Dermis microvascular lymphatic vessel endothelial cell (primary cell): ENCODE measurements at places on chromosomes 13 and 19.

GRCh38 chr19:41641879-41642485 lies 15.1 kb upstream of the CEACAM4 start:
- peak; percentile 30 for DNase-seq

- no peak for DNase-seq
Observed at GRCh38 chr13:23384111-23384510, 49.4 kb downstream of the SACS start.

GRCh38 chr13:78102121-78102677 lies 183.6 kb upstream of the EDNRB start:
- DNase-seq: peak; percentile 74

- DNase-seq: no peak
Observed at GRCh38 chr13:34822650-34823049, 119.4 kb upstream of the NBEA start.

- no peak for DNase-seq
Observed at GRCh38 chr19:30900051-30900450, 449.2 kb downstream of the TSHZ3 start.

DNA sequence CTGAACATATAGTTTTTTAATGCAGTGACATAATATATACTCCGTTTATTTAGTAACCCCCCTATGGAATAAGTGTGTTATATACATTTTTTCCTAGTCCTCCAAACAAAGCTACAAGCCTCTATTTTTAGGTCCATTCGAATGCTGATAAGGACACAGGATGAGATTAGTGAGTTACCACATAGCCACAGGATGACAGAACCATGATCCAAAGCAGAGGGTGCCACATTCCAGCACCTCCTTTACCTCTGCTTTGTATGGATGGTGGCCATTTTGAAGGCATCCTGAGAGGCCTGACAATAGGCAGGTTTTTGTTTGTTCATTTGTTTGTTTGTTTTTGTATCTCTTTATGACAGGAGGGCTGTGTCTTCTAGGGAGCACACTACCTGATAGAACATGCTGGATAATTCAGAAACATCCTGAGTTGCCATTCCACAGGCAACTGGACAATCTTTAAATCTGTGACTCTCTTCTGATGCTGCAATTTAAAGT lies 186.3 kb downstream of the MTUS2 start:
- DNase-seq: no peak

DNA sequence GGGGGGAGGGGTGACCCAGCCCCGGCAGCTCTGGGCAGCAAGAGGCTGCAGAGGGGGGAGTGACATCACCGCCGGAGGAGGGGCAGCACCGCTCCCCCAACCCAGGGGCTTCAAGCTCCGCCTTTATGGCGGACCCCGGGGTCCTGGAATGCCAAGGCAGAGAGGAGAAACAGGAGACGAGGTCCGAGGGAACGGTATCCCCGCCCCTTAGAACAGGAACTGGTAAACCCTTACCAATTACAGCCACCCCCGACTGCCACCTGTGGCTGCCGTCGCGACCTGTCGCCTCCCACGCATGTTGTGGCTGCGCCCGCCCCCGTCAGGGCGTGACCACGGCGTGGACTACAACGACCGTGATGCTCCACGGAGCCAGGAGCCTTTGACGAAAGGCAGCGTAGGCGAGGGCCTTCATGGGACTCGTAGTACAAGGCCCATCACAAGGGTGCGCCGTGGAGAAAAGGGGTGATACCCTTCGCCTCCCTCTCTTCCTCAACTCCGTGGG lies 4.1 kb upstream of the KCNC3 start:
- peak; percentile 90 for DNase-seq

DNA sequence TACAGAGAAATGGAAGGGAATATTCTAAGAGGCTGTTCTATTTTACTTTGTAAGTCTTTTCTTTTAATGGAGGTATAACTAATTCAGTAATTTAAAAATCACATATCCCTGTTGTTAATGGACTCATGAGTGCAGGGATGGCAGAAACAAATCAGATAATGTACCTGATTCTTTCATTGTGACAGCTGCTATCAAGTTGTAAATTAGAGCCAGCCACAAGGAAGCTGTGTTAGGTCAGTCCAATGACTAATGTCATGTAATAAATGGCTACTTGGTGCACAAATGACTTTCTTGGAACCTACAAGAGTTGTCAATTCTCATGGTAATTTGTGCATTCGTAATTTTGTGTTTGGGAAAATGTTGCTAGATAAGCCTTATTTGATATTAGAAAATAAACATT lies 446.4 kb downstream of the DCT start:
- no peak for DNase-seq

GRCh38 chr19:5193192-5193591 lies 147.4 kb downstream of the PTPRS start:
- no peak for DNase-seq

DNA sequence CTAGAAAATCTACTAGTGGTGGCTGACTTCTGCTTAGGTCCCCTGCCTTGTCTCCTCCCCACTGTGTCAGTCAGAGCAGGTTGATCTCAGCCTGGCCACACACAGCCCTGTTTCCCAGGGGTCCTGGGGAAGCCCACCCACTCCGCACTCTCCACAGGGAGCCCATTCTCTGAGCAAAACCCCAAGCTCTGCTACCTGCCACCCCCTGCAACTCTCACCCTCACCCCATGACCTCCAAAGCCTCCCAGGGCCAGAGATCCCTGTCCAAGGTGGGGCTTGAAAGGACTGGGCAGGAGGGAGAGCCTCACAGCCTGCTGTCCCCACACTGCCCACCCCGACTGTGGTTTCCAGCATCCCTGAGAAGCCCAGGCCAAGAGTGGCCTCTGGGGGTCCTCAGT lies 58.8 kb upstream of the ZNF536 start:
- no peak for DNase-seq

GRCh38 chr13:33722216-33722915 lies 95.6 kb upstream of the RFC3 start:
- no peak for DNase-seq

- no peak for DNase-seq
Observed at GRCh38 chr13:105207572-105208293, 1327.7 kb downstream of the EFNB2 start.

DNA sequence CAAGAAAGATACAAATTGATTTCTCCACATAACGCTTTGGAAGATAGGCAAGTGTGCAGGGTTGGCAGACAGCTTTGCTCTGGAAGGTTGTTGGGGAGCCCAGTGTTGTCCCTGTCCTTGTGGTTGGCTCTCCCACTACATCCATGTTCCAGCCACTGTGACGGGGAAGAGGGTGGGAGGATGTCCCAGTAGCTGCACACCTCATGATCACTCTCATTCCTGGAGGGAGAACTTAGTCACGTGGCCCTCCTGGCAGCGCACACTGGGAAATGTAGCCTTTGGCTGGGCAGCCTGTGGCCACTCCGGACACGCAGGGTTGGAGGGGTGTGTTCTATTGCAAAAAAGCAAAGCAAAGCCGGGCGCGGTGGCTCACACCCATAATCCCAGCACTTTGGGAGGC lies 9.9 kb downstream of the POLD1 start:
- no peak for DNase-seq

DNA sequence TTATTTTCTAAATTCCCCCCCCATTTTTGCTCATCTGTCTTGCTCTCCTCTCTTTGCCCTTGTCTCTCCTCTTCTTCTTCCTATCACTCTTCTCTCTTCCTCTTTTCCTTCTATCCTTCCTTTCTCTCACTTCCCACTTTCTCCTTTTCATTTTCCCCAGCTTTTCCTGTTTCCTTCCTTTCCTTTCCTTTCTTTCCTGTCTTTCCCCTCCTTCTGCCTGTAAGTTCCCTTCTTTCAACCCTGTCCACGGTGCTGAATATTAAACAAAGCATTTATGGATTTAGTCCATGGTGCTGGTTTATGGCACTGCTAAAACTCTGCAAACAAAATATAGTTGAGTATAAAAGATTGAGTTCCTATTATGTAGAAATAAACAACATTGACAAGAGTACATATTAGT lies 27.6 kb downstream of the SCEL start:
- DNase-seq: peak; percentile 9

- DNase-seq: no peak
Observed at GRCh38 chr13:79932556-79932955, 408.4 kb downstream of the SPRY2 start.

DNA sequence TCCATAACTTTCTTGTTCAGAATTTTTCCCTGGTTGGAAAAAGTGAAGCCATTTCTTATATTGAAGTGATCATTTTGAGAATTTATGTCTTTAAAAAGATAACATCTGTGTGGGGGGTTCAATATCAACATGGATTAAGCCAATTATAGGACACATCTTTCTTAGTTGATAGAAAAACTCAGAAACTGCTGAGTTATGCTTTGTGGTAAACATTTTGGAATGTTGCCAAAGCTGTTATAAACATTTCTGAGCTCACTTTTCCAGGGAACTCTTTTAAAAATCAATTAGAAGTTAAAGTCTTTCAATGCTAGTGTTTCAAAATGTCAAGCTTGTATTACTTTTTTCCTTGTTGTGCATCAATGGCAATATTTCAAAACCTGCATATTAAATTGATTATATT lies 248.8 kb downstream of the DACH1 start:
- DNase-seq: peak; percentile 30

GRCh38 chr13:99902657-99903056 lies 68.9 kb downstream of the ZIC5 start:
- no peak for DNase-seq

DNA sequence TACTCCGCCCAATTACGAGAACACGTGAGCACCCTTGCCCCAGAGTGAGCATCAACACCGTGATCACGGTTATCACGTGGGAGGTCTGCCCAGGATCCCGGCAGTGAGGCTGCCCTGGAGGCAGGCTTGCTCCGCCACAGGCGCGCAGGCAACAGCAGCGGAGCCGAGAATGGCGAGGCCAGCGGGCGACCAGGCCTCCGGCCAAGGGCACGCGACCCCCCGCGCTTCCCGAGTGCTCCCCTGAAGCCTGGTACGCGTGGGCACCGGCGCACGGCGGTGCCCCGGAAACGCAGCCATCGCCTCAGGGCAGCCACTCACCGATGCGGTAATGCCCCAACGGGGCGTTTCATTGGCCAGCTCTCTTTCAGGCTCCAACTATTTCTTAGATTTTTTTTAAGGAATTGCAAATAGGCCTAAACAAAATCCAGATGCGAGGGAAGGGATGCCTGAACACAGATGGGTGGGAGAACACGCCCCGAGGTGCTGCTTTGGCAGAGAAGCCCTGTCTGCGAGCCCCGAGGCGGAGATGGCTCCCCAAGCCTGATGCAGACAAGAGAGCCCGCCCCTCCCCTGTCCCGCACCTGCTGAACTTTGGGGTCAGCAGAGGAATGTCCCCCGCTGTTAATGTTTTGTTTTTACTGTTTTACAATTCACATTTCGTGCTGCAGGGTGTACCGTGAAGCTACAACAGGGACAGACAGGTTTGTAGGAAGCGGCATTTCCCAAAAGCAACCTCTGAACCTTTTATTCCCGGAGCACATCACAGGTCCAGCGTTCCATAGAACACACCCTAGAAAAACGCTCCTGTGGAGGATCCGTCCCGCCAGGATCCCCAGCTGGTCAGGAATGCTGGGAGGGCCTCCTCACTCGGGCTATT lies 132.7 kb downstream of the ZDHHC20 start:
- no peak for DNase-seq

DNA sequence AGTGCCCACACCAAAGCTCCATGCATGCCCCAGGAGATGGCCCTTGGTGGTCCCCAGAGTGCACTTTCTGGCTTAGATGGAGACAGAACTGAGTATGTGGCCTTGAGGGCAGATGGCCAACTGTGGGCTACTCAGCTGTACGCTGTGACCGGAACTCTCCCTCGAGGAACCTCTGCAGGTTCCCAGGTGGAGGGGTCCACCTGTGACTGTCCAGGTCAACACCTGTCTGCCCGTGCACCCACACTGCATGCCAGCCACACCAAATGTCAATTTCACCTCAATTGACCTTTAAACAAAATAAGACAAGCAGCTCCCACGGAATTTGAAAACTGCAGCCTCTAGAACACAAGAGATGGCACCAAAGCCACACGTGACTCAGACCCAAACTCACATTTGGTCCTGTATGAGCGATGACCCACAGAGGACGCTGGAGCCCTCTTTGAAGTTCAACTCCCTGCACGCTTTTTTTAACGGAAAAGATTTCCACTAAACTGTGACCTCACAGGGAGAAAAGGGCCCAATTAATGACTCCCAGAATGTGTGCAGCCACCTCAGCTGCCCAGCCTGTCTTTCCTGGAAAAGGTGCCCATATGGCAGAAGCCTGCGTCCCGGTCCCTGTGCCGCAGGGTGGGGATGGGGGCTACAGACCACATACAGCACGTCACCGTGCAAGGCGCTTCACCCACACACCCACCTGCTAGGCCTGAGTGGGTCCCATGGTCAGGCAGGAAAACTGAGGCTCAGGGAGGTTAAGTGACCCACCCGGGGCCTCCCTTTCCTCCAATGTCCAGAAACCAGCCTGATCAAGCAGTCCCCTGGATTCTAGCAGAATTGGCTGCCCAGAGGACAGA lies 47.7 kb downstream of the KLF2 start:
- no peak for DNase-seq

- DNase-seq: no peak
Observed at GRCh38 chr13:50783066-50783465, 60.4 kb downstream of the DLEU7 start.

DNA sequence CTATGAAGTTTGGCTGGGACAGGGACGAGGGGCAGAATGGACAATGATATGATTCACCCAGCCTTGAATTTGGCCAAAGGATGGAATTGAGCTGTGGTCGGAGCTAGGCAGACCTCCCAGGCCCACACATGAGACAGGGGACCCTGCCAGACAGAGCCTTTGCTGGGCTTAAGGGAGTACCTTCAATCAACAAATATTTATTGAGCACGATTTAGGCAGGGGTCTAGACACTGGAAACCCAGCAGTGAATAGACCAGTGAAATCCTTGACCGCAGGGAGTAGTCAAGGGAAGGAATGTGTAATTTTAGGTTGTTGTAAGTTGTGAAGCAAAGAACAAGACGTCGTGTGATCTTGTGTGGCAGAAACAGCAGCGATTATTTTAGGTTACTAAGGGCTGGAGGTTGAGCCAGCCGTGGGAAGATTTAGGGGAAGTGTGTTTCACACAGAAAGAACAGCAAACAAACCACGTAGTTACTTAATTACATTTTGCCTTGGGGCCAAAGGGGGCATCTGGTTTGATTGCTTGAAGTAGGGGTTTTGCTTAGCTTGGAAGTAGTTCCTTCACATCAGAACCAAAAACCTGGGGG lies 16.9 kb upstream of the AP1M2 start:
- no peak for DNase-seq

DNA sequence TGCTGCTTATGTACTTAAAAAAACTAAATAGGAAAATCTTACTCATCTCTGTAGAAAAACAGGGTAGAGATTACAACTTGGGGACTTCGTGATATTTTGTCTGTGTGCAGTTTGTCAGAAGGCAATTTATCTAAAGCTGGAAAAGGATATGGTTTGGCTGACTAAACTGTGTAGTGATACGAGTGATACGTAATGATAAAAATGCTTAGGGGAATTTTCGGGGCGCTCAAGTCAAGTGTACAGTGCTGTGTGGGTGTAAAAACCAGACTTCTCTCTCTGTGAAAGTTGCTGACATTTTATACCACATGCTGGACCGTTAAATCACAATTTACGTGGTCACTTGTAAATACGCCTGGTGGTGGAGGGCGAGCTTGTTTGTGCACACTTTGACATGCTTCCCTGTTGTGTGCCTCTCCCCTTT lies 221.7 kb downstream of the KCNRG start:
- DNase-seq: no peak
